ENCODE measurements at places on chromosomes 16 and 17.

GRCh38 chr16:75000481-75001081 is 1.8 kb downstream of the ZNRF1 start:
- peaks cover 20% of the 10 kb centered on the region for H3K27me3 ChIP-seq
- peak overlapping the region; percentile 74 for H3K4me3 ChIP-seq
- no peak for DNase-seq

GRCh38 chr16:15643946-15644250 is 944 bp upstream of the MARF1 start:
- DNase-seq, result no peak
- H3K27me3 ChIP-seq, result peaks cover 4% of the 10 kb centered on the region
- peak overlapping the region; percentile 95 for H3K27ac ChIP-seq
- peak overlapping the region; percentile 94 for H3K4me3 ChIP-seq

- DNase-seq, result no peak
- no peak overlapping the region for H3K4me3 ChIP-seq
- H3K27me3 ChIP-seq, result peaks cover 6% of the 10 kb centered on the region
- no peaks in the 10 kb centered on the region for H3K4me1 ChIP-seq
Measured at GRCh38 chr16:17564856-17565255, 94.1 kb upstream of the XYLT1 start.

DNA sequence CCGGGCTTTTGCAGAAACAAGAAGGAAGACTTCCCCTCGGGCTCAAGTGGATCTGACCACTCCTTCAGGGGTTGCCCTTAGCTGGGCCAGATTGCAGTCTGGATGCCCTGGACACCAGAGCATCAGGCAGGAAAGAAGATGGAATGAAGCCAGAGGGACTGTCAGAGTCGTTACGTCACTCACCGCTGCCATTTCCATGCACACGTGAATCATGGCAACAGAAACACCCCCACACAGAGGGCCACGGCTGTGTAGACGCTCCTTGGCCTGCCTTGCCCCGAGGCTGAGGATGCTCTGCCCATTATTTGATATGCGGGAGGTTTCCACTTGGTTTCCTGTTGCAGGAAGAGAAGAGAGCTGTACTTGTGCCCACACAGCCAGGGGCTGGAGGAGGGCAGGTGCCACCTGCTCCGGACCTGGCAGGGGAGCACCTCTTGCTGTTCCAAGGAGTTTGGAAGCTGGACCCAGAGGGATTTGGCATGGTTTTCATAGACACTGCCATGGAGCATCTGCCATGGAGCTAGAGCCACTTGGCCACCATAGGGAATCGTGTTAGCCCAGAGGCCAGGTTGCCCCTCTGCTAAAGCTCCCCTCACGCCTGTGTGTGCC is 29.4 kb downstream of the RBFOX3 start:
- no peaks in the 10 kb centered on the region for H3K36me3 ChIP-seq
- no peak overlapping the region for H3K4me3 ChIP-seq
- no peak overlapping the region for H3K27ac ChIP-seq
- no peak for DNase-seq

GRCh38 chr16:78390508-78391324 is 291.3 kb downstream of the WWOX start:
- no peak overlapping the region for H3K27ac ChIP-seq
- H3K4me1 ChIP-seq, result no peaks in the 10 kb centered on the region
- H3K4me3 ChIP-seq, result no peak overlapping the region

All from activated CD8-positive, alpha-beta T cell treated with anti-CD3 and anti-CD28 coated beads, Interleukin-2, amount 10 ng/mL, durations not matched to agents 7 days and 5 days (primary cell).